CD8-positive, alpha-beta memory T cell (primary cell): ENCODE measurements at places on chromosomes 5 and 9.

GRCh38 chr5:158943057-158943456 is 156.7 kb downstream of the EBF1 start:
- no peaks in the 10 kb centered on the region for H3K4me1 ChIP-seq
- H3K27ac ChIP-seq, result no peak overlapping the region
- no peaks in the 10 kb centered on the region for H3K36me3 ChIP-seq
- H3K27me3 ChIP-seq, result no peaks in the 10 kb centered on the region

GRCh38 chr5:14191325-14191724 is 48.2 kb downstream of the TRIO start:
- H3K36me3 ChIP-seq, result no peaks in the 10 kb centered on the region
- no peak overlapping the region for H3K4me3 ChIP-seq
- DNase-seq, result no peak
- no peak overlapping the region for H3K27ac ChIP-seq
- peaks cover 4% of the 10 kb centered on the region for H3K27me3 ChIP-seq

DNA sequence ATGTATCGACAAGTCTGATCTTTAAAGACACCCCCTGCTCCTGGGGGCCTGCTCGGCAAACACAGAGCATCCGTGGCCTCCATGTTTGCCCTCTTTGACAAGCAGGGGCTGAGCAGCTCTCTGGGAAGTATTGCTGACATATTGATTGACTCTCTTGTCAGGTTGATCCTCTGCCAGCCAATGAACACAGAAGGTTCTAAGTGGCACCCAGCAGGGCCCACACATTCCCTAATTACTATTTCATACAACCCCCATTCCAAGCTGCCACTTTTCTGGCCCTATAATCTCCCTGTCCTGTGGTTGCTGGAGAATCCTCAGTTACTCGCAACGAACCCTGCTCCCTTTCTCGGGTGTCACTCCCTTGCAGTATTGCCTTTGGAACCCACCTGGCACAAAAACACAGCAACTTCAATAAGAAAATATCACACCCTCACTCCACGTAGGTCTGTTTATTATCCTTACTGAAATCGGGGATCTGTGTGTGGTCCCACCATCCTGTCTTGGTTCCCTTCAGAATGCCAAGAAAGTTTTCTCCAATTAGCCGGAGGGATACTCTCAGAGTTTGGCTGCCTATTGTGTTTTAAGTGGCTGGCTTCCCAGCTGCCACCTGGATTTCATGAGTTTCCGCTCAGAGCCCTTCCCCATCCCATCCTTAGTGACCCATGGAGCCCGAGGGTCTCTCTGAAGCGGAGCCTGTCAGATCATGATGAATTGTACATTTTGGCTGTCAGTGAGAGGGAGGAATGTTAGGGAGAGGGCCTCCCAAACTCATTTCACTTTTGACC is 249.0 kb upstream of the WWC1 start:
- H3K27me3 ChIP-seq, result no peaks in the 10 kb centered on the region
- no peak overlapping the region for H3K27ac ChIP-seq
- H3K36me3 ChIP-seq, result no peaks in the 10 kb centered on the region
- no peaks in the 10 kb centered on the region for H3K4me1 ChIP-seq
- no peak overlapping the region for H3K4me3 ChIP-seq

DNA sequence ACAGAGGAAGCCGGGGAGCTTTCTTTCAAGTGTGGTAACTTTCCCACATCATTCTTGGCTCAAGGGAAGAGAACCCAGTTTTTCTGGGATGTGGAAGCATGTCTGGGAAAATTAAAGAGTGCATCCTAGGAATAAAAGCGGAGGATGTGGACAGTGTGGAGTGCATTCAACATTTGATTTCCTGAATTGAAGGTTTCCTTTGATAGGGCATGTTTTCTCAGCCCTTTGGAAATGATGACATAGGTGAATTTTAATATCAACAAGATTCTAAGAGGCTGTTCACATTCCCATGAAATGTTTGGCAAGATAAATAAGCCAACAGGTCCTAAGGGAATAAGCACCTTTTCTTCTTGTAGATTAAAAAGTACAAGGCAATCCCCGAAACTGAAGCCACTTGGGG is 63.6 kb downstream of the ENTREP1 start:
- no peak for DNase-seq
- H3K4me3 ChIP-seq, result no peak overlapping the region
- H3K27ac ChIP-seq, result no peak overlapping the region

- H3K4me1 ChIP-seq, result peaks cover 50% of the 10 kb centered on the region
- H3K27ac ChIP-seq, result peak overlapping the region; percentile 84
- DNase-seq, result no peak
- H3K27me3 ChIP-seq, result no peaks in the 10 kb centered on the region
These were observed 824 bp downstream of the TMEM245 start for GRCh38 chr9:109118808-109119438.

- no peak for DNase-seq
- no peaks in the 10 kb centered on the region for H3K27me3 ChIP-seq
- peaks cover 16% of the 10 kb centered on the region for H3K4me1 ChIP-seq
- no peak overlapping the region for H3K27ac ChIP-seq
These were observed 78.4 kb upstream of the PTGER4 start for GRCh38 chr5:40601198-40601868.

DNA sequence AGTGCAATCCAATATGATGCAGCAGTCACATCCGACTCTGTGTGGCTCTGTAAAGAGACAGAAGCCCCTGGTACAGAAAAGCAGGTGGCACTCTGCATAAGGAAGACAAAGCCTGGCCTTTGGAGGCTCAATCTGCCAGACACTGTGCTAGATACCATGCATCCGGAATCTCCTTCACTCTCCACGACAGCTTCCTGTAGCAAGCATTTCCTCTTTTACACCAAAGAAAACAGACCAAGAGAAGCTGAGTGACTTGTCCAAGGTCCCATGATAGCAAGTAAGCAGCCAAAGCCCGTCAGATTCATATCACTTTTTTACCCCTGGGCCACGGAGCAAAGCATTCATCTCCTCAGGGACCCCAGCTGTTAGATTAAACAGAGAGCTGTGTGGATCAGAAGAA is 64.2 kb upstream of the SMIM23 start:
- H3K4me3 ChIP-seq, result no peak overlapping the region
- H3K27me3 ChIP-seq, result no peaks in the 10 kb centered on the region
- H3K36me3 ChIP-seq, result no peaks in the 10 kb centered on the region

DNA sequence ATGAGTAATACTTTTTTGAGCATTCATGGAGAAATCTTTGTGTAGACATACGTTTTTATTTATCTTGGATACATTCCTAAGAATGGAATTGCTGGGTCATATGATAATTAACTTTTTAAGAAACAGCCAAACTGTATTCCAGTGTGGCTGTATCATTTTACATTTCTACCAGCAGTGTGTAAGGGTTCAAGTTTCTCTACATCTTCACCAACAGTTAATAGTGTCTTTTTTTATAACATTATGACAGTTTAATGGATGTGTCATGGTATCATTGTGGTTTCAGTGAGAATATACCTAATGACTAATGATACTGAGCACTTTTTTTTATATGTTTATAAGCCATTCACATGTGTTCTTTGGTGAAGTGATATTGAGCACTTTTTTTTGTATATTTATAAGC is 52.4 kb downstream of the NIPBL start:
- H3K36me3 ChIP-seq, result no peaks in the 10 kb centered on the region
- no peaks in the 10 kb centered on the region for H3K27me3 ChIP-seq
- no peak overlapping the region for H3K27ac ChIP-seq

DNA sequence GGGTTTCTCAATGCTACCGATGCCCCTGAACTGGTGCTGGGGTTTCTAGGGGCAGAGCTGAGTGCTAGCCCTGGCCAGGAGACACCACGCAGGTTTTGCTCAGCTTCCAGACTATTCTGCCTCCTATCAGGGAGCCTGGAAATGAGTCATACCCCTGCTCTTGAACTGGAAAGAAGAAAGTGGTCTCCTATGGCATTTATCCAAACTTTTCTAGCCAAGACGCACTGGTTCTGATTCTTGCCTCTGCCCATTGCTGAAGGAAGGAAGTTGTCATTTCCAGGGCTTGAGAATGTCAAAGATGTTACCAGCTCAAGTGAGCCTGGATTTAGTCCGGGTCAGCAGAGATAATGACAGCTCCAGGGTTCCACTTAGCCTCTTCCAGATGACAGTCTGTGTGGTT is 561.9 kb downstream of the CDK5RAP2 start:
- H3K4me1 ChIP-seq, result no peaks in the 10 kb centered on the region
- no peak for DNase-seq
- H3K4me3 ChIP-seq, result no peak overlapping the region
- H3K27me3 ChIP-seq, result no peaks in the 10 kb centered on the region
- no peaks in the 10 kb centered on the region for H3K36me3 ChIP-seq

- no peak overlapping the region for H3K27ac ChIP-seq
- H3K4me1 ChIP-seq, result peaks cover 11% of the 10 kb centered on the region
- H3K27me3 ChIP-seq, result no peaks in the 10 kb centered on the region
- no peak for DNase-seq
These were observed 7.4 kb downstream of the RETREG1 start for GRCh38 chr5:16609412-16609811.

DNA sequence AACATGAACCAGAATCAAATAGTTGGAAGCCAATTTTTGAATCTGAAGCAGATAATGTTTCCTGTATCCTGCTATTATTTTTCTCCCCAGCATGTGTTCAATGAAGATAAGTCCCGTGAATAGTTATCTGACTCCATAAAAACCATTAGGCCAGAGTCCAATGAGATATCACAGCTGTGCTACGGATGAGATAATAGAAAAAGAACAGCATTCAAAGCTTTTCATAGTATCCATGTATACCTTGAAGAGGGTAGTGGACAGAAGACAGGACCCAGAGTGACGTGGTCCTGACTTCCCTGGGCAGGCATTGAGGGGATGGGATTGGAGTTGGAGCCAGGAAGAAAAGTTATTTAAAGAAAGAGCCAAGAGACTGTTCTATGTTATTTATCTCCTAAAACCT is 50.7 kb upstream of the C6 start:
- no peak for DNase-seq
- H3K27me3 ChIP-seq, result no peaks in the 10 kb centered on the region
- no peaks in the 10 kb centered on the region for H3K36me3 ChIP-seq
- H3K27ac ChIP-seq, result no peak overlapping the region

- H3K36me3 ChIP-seq, result no peaks in the 10 kb centered on the region
- no peak overlapping the region for H3K4me3 ChIP-seq
- H3K27ac ChIP-seq, result no peak overlapping the region
- H3K4me1 ChIP-seq, result no peaks in the 10 kb centered on the region
- no peaks in the 10 kb centered on the region for H3K27me3 ChIP-seq
These were observed 24.6 kb downstream of the COL5A1 start for GRCh38 chr9:134666208-134666607.
